ENCODE measurements at places on chromosomes 3 and 15.

DNA sequence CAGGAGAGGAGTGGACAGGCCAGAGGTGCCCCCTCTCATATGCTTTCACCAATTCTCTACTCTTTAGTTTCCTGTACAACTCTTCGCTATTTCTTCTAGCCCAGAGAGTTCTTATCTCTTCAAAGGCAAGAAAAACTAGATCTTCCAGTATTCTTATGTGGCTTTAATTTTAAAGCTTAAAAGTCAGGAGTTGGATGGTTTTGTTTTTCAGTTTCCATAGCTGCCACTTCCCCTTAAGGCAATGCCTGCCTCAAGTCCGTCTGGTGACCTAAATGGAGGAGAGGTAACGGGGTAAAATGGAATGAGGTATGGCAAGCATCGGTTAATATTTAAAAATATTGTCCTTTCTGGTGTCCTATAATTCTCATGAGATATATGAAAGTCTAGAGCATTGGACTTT is 11.4 kb upstream of the VGLL3 start:
- no peak for DNase-seq

GRCh38 chr3:194489736-194490612 is 3.2 kb upstream of the ATP13A3 start:
- no peak for DNase-seq

GRCh38 chr3:57151021-57151449 is 14.1 kb downstream of the IL17RD start:
- no peak for DNase-seq

GRCh38 chr3:184804801-184805200 is 7.2 kb upstream of the VPS8 start:
- DNase-seq = no peak

DNA sequence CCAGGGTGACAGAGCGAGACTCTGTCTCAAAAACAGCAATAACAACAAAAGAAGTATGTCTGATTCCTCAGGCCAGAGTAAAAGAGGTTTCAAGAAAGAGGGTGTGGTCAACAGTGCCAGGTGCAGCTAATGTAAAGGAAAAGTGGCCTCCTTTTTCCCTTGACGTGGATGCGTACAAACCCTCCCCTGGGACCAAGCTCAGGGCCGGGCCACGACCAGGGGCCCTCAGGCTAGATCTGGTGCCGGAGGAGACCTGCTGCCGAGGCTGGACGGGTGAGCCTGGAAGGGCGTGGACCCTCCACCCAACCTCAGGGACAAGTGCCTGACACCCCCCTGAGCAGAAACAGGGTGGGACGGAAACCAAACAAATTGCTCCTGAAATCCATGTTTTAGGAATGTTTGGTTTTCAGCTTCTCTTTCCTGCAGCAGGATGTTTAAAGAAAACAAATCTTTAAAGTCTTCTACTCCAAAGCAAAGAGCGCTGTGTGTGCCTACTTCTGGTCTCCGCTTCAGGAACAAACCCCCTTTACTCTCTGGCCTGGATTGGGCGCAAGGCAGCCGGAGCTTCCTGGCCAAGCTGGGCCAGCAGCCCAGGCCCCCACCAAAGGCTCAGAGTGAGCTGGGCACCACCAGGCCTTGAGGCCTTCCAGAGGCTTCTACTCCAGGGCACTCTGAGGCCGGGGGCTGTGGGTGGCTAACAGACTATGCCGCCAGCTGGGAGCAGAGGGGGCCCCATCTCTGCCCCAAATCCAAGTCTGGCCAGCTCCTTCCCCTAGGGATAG is 21.4 kb downstream of the ZDHHC19 start:
- no peak for DNase-seq

- no peak for DNase-seq
Observed at GRCh38 chr3:119624002-119624720, 26.5 kb downstream of the PLA1A start.

GRCh38 chr15:62809115-62809967 is 233.2 kb upstream of the TPM1 start:
- no peak for DNase-seq
